ENCODE measurements at places on chromosomes 11 and 22. TPM values are rescaled to one million over a fixed set of nuclear protein-coding genes. Genes with fewer than 3 reads are reported as not detected.

Gene PLCB3
- 19.9 TPM for total RNA-seq

Gene TRIM22
- 0.58 TPM for total RNA-seq

Gene CCDC34
- total RNA-seq = 26.5 TPM

Gene OR51B5
- total RNA-seq = 0.10 TPM

All from A549 treated with GW870086 at 1 μM for 4 hours (cell line).